ENCODE measurements at places on chromosomes 1 and 21.

- peak; percentile 81 for DNase-seq
Measured at GRCh38 chr21:31198575-31198974, 145.5 kb downstream of the TIAM1 start.

DNA sequence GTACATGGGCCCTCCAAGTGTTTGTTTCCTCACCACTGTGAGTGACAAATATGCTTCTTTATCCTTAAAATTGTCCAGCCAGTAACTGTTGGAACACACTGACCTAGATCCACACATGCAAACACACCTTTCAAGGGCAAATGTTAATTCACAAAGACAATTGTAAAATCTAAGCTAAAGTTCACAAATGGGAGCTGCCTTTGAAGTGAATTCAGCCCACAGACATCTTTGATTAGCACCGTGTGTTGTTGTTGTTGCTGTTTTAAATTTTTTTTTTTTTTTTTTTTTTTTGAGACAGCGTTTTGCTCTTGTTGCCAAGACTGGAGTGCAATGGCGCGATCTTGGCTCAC is 52.3 kb upstream of the SLC16A1 start:
- DNase-seq = no peak

GRCh38 chr1:53069663-53070327 is 7.8 kb downstream of the PODN start:
- no peak for DNase-seq

DNA sequence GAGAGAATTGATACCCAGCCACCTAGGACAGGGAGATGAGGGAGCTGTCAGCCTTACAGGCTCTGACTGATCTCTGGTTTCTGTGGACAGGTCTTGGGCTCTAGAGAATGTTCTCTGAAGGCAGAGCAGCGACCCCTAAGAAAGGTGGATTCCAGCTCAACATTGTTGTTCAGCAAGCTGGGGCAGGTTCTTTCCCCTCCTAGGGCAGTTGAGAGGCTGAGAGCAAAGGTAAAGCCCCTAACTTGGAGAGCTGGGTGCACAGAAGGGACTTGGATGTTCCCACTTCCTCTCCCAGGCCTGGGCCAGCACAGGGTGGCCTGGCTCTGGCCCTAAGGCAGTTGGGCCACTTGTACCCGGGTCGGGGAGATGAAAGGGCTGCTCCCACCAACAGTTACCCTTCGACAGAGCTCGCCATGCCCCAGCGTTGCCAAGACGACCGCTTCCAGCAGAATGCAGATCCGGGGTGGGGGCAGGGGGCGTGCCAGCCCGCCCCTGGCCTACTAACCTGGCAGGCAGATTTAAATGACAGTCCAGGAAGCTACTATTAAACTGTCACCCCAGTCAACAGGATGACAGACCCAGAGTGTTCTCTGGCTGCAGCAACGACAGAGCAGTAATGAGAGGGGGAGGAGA is 31.6 kb downstream of the LRP8 start:
- no peak for DNase-seq
